ENCODE measurements at places on chromosomes 7 and 10. TPM values are rescaled to one million over a fixed set of nuclear protein-coding genes. Genes with fewer than 3 reads are reported as not detected.

DNA sequence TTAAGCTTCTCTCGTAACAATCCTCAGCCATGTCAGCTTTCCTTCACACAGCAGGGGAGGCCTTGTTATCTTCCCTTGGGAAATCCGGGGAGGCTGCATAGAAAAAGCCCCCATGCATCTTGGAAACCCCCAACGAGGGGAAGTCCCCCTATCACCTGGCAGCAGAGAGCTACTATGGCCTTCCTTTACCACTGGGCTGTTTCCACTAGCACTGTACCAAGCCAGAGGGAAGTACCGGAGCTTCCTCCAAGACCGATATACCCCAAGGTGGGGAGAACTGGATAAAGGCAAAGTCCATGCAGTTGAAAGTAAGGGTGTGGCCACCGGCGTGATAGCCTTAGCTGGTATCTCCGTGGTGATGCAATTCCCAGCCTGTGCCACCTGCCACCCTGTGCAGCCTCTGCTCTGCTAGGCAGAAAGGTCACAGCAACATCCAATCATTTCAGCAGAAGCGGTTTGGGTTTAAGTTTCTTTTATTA is 4.4 kb upstream of the CLIP2 start:
- H3K27me3 ChIP-seq, result no peaks in the 10 kb centered on the region
- DNase-seq, result no peak
- no peak overlapping the region for H3K27ac ChIP-seq
- H3K36me3 ChIP-seq, result no peaks in the 10 kb centered on the region
- H3K4me1 ChIP-seq, result no peaks in the 10 kb centered on the region
- H3K4me3 ChIP-seq, result no peak overlapping the region

CYP26C1 gene
- total RNA-seq, result not detected

DNA sequence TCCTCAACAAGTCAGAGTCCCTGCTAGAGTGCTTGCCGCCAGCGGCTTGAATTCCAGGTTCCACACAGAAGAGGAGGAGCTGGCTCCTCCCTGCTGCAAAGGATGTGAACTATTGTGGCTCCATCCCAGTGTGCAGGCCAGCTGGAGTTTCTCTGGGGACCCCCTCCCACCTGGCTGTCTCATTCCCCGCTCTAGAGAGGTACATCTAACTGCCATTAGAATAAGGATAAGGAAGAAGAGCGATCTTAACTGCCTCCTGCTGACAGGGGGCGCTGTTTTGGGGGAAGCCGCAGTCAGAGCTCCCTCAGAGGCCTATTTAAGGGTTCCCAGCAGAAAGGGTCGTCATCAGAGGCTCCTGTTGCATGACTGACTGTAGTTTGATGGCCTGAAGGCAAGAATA is 40.8 kb upstream of the HECW1 start:
- DNase-seq, result no peak
- no peaks in the 10 kb centered on the region for H3K4me1 ChIP-seq
- H3K4me3 ChIP-seq, result no peak overlapping the region
- no peaks in the 10 kb centered on the region for H3K27me3 ChIP-seq
- H3K27ac ChIP-seq, result no peak overlapping the region

DNA sequence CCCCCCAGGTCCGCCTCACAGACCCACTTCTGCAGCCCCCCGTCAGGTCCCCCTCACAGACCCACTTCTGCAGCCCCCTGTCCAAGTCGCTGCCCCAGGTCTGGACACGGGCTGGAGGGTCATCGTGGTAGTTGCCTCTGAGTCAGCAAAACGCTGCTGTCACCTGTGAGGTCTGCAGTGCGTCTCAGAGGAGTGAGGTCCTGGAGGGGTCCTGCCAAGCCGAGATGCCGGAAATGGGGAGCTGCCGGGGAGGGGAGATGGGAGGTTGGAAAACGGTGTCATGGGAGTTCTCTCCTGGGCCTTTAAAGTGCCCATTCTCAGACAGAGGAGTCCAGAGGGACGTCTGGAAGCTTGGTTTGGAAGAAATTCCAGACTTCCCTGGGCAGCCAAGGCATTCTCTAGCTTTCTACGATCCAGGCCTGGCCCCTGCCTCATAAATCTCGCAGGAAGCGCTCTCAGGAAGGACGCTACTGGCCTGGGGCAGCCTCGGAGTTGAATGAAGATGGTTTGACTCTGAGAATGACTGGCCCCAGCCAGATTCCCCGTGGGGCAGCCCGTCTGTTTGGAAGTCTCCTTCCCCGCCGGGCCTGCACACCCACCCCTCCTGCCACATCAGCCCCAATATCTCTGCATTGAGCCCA is 38.7 kb downstream of the CALML3 start:
- DNase-seq, result no peak
- H3K4me1 ChIP-seq, result no peaks in the 10 kb centered on the region
- no peaks in the 10 kb centered on the region for H3K36me3 ChIP-seq

GRCh38 chr7:94289071-94289470 is 105.6 kb upstream of the COL1A2 start:
- H3K4me3 ChIP-seq, result no peak overlapping the region
- H3K4me1 ChIP-seq, result no peaks in the 10 kb centered on the region
- H3K27me3 ChIP-seq, result no peaks in the 10 kb centered on the region
- DNase-seq, result peak; percentile 74
- H3K36me3 ChIP-seq, result no peaks in the 10 kb centered on the region
